Lower lobe of right lung (tissue), 2 donors: ENCODE measurements at places on chromosomes 1 and 21. TPM values are rescaled to one million over a fixed set of nuclear protein-coding genes. Genes with fewer than 3 reads are reported as not detected.

The C21orf91 gene
- 24.8 TPM for total RNA-seq

The TTC39A gene
- total RNA-seq: 34.9 TPM

The PADI4 gene
- 7.2 TPM for total RNA-seq

The KIAA1614 gene
- total RNA-seq: 4.1 TPM

The URB2 gene
- total RNA-seq: 5.8 TPM

The HFM1 gene
- total RNA-seq: 1.2 TPM

The ARHGEF10L gene
- total RNA-seq: 57.9 TPM

The INTS11 gene
- total RNA-seq: 88.9 TPM

The CNKSR1 gene
- total RNA-seq: 25.0 TPM

The IL19 gene
- not detected for total RNA-seq

The CROCC gene
- 21.0 TPM for total RNA-seq

The SEMA6C gene
- 6.4 TPM for total RNA-seq

The MIXL1 gene
- 0.38 TPM for total RNA-seq

- DNase-seq: no peak
These were observed 34.8 kb upstream of the SLC35F3 start for GRCh38 chr1:233869680-233870079.

GRCh38 chr1:218479436-218480115 lies 134.4 kb downstream of the TGFB2 start:
- DNase-seq: no peak

DNA sequence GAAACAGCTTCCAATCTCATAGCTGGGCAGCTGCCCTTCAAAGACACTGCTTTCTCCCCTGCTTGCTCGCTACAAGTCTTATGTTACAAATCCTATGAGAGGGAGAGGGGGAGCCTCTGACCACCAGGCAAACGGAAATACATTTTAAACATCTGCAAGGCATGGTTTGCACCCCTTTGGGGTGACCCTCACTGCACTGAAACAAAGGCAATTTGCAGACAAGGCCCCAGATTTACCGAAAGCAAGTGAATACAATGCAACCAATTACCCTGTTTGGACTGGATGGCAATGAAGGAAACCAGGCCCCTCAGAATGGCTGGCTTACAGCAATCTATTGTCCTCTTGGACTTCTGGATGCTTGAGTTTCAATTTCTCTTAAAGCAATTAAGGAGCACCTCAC lies 11.8 kb upstream of the ATP13A2 start:
- no peak for DNase-seq

DNA sequence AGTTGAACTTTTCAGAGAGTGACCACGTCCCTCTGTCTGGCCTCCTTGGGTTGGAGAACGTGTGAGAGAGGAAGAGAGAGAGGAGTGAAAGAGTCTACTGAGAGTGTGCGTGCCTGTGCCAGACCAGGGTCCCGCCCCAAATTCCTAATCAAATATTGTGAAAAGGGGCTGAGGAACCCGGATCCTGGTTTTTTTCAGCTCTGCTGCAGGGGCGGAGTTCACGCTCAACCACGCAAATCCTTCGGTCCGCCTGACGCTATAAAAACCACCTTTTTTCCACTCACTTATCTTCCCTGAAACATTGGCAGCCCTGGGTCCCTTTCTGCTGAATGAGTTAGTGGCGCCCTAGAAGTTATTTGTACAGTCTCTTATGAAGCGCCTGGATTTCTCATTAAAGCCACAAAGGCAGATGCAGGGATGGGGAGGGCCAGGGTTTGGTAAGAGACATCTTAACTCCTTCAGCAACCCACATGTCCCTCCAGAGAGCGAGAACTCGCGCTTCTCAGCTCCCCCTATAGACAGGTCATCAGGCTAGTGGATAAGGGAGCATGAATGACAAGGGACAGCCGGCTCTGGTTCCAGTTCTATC lies at the start of gene FMOD:
FMOD (minus strand) TSS at position 86 of the 589 bp plus-strand sequence. CDS start 2,852 bp downstream, outside the sequence.
- DNase-seq: no peak

GRCh38 chr1:209616366-209617046 lies 33.0 kb downstream of the CAMK1G start:
- DNase-seq: no peak

DNA sequence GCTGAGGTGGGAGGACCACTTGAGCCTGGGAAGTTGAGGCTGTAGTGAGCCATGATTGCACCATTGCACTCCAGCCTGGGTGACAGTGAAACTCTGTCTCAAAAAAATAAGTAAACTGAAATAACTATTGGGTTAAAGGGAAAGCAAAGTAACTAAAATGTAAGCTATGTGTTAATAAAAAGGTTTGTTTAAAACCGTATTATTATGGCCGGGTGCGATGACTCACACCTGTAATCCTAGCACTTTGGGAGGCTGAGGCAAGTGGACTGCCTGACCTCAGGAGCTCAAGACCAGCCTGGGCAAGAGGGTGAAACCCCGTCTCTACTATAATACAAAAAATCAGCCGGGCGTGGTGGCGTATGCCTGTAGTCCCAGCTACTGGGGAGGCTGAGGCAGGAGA lies 27.0 kb downstream of the NVL start:
- DNase-seq: no peak

DNA sequence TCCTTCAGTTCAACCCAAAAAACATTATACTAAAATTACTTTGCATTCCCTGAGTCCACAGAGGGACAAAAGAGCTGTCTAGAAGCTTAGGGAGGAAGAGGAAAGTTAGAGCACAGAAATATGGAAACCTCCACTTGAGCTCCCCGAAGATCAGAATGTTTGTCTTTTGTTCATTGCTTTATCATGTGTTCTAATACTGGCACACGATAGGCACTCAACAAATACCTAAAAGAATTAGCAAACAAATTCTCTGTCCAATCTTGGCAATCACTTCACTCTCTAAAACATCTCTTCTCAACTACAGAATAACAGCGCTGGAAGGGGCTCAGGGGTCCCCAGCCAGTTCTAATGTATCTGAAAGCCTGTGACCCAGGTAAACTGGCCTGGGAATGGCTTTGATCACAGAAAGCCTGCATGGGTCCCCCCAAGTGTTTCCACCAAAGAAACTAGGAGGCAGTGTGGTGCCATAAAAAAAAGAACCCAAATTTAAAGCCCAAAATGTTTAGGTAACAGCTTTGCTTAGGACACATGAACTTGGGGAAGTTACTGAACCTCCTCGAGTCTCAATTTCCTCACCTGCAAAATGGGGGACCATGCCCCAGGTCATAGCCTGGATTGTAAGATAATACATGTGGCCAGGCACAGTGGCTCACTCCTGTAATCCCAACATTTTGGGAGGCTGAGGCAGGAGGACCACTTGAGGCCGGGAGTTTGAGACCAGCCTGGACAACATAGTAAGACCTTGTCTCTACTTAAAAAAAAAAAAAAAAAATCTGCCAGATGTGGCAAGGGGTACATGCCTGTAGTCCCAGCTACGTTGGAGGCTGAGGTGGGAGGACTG lies 45.8 kb downstream of the SSBP3 start:
- no peak for DNase-seq

GRCh38 chr1:208652296-208653160 lies 408.3 kb upstream of the PLXNA2 start:
- peak; percentile 48 for DNase-seq

DNA sequence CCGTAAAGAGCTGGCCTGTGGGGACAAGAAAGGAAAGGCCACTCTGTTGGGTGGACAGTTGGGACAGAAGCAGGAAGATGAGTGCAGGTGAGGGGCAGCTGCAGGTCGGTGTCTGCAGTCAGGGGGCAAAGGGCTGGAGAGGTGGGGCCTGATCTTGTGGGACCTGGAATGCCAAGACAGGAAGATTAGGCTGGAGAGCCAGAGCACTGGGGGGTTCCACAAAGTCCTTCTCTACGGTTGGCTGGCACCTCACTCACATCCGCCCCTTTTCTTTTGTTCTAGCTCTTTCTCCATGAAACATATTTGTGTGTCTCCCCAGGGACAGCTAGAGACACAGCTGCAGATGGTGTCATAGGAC lies 404.1 kb downstream of the PTPRU start:
- no peak for DNase-seq

DNA sequence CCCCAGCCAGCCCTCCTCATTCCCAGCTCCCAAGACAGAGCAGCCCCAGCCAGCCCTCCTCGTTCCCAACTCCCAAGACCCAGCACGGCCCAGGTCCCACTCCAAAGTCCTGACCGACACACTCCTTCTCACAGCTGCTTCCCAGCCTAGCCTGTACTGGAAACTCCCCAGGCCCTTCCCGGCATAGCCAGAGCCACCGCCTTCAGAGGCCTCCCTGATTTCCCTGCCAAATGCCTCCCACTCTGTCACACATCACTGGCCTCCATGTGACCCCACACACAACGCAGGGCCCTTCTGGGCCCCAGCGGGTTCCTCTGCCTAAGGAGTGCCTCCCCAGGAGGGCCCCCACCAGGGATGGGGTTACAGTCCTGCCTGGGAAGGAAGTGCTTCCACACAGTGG lies 2.8 kb downstream of the UBE2J2 start:
- no peak for DNase-seq

GRCh38 chr1:31413405-31414001 lies 490 bp downstream of the SERINC2 start:
- DNase-seq: peak; percentile 89

- no peak for DNase-seq
These were observed 42.4 kb downstream of the NENF start for GRCh38 chr1:212475151-212475550.

GRCh38 chr1:89786628-89787214 lies 34.1 kb upstream of the LRRC8D start:
- DNase-seq: no peak

DNA sequence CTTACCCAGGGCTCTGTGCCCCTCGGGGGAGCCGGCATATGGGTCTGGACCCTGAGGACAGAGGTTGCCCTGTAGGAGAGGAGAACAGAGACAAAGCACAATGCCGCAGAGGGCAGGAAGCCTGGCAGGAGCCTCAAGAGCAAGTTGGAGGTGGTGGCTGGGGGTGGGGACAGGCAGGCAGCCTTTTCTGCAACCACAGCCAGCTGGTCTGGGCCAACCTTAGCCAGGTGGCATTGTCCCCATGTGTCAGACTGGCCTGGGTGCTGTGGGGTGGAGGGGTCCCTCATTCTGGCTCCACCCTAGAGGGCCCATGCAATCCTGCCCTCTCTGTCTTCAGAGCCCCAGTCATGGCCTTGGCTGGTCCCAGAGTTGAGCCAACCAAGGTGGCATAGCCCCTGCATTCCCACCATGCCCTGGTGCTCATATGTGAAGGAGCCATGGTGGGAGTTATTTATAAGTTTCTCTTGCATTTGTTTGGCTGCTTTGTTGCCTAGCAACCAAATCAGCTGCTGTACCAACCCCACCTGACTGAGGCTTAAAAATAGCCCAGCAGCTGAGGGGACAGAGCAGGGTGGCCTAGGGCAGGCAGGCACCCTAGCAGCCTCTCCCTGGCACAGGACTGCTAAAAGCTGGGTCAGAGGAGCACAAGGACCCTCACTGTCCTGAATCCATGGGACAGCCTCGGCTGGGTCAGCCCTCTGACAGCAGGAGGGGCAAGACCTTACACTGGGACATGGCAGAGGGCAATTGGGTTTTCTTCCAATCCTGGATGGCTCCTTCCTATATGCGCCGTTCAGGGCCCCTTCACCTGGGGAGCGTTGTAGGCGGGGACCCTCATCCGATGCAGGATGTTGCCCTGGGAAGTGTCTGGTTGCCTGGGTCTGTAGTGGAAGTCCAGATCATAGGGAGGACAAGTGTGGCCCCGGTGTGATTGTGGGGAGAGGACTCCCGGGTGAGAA lies 19.5 kb downstream of the MAP7D1 start:
- no peak for DNase-seq

GRCh38 chr1:19262047-19262446 lies 10.4 kb downstream of the MRTO4 start:
- no peak for DNase-seq

DNA sequence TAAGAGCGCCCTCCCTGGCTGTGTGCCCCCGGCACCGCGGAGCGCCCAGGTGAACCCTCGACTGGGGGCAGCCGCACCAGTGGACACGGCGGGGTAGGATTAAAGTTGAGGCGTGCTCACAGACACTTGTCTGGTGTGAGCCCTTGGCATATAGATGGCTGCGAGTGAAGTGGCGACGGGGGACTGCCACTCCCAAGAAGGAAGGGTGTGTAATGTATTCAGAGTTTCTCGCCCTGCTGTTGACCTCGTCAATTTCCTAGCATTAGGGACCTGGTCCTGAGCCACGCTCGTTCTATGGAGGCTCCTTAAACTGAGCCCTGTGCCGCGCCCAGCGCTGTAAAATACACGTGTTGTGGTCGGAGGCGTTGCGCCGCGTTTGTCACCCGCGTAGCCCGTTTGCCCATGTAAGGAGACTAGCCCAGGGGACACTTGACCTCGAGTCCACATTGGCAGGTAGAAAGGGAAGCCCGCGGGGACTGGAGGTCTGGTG lies 554 bp downstream of the EVA1C start:
- DNase-seq: peak; percentile 80

GRCh38 chr1:106249365-106249764 lies 807.1 kb upstream of the PRMT6 start:
- DNase-seq: no peak

GRCh38 chr1:174940646-174941175 lies 59.0 kb upstream of the CACYBP start:
- DNase-seq: no peak

GRCh38 chr1:220409771-220410595 lies 118.0 kb upstream of the MARK1 start:
- DNase-seq: no peak

DNA sequence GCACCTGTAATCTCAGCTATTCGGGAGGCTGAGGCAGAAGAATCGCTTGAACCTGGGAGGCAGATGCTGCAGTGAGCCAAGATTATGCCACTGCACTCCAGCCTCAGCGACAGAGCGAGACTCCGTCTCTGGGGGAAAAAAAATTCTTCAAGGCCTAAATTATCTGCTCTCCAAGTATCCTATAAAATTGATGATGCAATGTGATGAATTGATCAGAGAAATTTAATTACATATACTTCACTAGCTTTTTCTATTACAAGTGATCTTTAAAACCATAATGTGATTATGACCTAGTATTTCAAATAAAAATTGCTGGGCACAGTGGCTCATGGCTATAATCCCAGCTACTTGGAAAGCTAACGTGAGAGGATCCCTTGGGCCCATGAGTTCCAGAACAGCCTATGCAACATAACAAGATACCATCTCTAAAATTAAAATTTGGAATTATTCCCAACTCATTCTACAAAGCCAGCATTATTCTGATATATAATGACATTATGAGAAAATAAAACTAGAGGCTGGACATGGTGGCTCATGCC lies 43.7 kb downstream of the ARID4B start:
- DNase-seq: no peak

DNA sequence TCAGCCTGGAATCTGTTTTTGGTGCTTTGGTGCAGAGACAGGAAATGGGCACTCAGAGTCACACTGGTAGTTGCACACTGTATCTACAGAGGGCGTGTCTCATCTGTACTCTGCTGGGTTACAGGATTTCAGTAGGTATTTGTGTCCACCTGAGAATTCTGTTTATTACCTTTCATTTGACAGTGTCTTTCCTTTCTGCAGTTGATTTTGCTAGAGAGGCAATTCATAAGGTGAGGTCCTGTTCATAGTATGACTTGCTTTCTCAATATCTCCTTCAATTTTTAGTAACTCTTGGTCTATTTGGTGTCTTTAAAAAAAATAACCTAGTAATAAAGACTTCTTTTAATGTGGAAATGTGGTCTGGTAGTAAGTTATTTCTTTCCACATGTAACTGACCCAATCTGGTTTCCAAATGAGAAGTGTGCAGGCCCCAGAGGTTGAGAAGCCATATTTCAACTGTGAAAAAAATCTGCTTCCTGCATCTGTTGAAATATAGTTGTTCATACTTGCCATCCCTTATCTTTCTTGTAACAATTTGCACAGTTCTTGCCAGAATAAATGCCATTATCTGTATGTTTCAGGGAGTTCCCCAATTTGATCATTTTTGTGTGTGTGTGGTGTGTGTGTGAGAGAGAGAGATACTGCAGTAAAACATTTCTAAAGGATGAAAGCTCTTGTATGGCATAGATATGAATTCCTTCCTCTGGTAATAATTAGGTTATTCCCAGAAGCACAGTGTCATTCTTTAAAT lies 78.4 kb upstream of the DNAJC6 start:
- no peak for DNase-seq
